ENCODE measurements at places on chromosomes 12 and 14. TPM values are rescaled to one million over a fixed set of nuclear protein-coding genes. Genes with fewer than 3 reads are reported as not detected.

DNA sequence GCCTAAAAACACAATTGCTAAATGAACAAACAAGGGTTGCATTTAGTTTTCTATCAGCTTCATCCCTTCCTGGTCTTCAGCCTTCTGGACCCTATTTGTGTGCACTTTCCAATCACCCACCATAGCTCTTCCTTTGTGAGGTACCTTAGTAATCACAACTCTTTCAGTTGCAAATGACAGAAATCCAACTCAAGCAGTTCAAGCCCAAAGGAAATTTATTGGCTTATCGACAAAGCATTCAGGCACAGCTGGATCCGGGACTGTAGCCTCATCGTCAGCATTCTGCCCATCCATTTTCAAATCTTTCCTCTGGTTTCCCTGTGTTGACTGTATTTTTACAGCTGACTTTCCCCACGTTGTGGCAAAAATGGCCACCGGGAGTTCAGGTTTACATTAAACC is 148.6 kb upstream of the VASH1 start:
- DNase-seq: no peak

EMP1 gene
- 67.6 TPM for total RNA-seq

DNA sequence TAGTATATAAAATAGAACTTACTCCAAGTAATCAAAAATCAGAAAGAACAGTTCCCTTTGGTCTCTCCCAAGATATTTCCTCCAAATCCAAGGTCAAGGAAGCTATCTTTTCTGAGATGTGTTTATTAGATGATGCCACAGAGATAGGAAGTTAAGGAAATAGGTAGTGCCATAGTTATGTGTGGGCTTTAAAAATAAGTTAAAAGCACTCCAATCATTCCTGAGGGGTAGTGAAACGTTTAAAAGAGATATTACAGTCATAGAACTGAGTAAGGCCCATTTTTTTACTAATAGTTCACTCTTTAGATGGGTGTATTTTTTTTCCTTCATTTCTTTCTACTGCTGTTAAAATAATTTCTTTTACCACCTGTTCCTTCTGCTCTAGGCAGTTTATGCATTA is 1630.9 kb upstream of the SEL1L start:
- no peak for DNase-seq

CLEC14A gene
- total RNA-seq: 17.9 TPM
